HFF-Myc (cell line): ENCODE measurements at places on chromosomes 5 and 9.

DNA sequence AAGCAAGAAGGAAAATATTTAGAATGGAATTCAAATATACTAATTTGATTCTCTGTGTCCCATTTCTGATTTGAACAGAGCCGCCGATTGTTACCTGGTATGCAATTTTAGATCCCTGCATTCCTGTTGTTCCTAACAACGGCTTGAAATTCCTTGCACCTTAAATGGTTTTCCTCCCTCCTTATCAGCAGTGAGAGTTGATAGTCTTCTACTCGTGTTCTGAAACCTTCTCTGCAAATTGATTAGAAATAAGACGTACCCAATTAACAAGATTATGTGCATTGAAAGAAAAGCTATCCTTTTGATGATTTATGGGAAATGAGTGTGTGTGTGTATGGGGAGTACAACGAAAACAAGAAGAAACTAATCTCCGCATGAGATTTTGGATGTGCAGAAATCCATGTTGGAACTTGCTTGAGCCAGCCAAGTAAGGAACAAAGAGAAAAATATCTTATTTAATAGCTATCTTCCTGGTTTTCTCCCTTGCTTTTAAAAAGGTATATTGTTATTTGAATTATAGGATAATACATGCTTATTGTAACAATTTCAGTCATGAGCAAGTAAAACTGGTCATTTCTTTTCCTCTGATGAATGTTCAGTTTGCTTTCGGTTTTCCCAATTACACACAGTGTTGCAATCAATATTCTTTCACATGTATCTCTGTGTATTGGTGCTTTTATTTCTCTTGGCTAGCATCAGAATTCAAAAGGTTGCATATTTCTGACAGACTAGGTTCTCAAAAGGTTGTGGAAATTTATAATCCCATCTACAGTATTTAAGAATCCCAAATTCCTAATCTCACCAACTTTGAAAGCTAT lies 211.1 kb upstream of the ACTBL2 start:
- DNase-seq = no peak

GRCh38 chr9:68493958-68494577 lies 46.6 kb downstream of the TMEM252 start:
- DNase-seq = no peak

DNA sequence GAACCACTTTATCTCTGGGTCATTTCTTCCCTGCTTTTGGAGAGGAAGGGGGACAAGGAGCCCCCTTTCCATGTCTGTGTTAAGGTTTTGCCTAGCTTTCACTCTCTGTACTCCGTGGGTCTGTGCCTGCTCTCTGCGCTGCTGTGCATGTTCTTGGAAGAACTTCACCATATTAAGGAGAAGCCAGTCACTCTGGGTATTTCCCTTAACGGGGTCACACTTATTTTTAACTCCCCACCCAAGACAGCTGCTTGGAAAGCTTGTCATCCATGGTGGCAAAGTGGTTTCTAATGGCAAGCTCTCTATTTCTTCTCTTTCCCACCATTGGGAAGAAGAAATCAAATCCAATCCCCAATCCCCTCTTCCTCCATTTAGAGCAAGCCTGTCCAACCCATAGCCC lies 44.8 kb upstream of the HMHB1 start:
- DNase-seq = no peak

DNA sequence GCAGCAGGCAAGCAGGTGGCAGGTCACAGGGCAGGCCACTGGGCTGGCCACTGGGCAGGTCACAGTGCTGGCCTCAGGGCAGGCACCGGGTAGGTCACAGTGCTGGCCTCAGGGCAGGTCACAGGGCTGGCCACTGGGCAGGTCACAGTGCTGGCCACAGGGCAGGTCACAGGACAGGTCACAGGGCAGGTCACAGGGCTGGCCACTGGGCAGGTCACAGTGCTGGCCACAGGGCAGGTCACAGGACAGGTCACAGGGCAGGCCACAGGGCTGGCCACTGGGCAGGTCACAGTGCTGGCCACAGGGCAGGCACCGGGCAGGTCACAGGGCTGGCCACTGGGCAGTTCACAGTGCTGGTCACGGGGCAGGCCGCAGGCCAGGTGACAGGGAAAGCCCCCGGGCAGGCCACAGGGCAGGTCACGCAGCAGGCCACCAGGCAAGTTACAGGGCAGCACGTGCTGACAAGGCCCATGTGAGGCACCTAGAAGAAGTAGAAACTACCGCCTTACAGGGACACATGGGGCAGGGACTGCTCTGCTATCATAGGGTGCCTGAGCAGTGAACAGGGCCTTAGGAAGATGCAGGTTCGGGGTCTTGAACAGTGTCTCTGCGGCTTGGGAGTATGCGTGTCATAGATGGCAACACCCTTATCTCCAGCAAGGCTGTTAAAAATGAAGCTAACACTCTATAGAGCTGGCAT lies 18.6 kb upstream of the MED10 start:
- DNase-seq = no peak

- DNase-seq = no peak
These were observed 2.0 kb downstream of the MATR3 start for GRCh38 chr5:139295346-139296057.

DNA sequence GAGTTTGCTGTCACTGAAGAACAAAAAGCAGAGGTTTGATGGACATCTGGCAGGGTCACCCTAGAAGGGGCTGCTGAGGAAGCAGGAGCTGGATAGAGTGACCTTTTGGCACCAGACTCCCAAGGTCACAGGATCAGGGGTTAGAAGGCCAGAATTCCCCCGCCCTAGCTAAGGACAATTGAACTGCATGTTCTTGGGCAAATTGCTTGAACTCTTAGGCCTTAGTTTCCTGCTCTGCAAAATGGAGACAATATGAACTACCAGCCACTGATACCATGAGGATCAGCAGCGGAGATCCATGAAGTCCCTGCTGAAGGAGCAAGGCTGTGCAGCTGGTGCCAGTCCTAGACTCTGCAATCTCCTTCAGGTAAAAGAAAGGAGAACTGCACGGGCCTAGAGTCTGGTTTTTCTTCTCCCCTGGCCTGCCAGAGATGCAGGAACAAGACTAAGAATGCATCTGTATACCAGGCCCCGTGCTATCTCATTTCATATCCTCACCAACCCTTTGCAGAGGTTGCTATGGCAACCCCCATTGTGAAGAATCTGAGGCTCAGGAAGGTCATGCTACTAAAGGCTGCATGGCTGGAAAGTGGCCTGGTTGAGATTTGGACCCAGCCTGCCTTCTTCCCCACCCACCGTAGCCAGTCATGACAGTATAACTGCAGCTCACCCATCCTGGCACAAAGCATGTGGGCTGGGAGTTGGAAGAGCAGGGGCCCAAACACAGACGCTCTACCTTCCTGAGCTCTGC lies 33.7 kb downstream of the CAMK2A start:
- DNase-seq = no peak

- no peak for DNase-seq
These were observed 55.3 kb upstream of the SLC30A5 start for GRCh38 chr5:69038539-69038938.

DNA sequence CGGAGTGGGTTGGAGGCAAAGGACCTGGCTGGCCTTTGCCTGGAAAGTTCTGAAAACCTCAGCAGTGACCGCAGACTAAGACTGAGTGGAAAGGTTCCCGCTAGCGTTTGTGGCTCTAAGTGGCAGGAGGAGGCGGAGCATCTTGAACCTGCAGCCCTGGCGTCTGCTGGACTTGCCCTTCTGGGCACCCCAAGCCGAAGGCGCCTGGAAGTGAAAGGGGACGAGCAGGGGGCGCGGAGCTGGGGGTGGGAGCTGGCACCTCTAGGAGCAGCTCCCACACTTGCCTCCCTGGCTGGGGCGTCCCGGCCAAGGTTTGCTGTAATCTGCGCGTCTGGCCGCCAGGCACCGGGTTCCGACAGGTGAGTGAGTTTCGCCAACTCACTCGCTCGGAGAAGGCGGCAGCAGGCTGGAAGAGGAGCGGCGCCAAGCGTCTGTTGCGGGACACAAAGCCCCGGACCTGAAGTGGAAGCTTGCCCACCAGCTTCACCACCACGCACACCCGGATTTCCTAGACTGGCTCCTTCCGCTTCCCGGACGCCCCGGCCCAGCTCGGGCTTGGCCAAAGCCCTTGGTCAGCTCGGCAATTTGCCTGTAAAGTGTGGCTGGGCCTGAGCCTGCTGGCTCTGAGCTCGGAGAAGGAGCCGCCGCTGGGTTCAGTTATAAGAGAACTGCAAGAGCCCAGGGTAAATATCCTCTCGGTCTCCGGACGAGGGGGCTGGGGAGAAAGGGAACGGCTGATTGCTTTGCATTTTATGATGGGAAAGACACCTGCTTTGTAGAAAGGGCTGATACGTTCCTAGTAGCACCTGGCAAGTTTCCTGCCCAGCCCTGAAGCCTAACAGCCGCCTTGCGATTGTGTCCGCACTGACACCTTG lies at the start of gene GNA14:
TSS of gene GNA14 (minus strand) at position 89 of the 875 bp plus-strand sequence. CDS start 529 bp downstream, outside the sequence.
- DNase-seq = no peak

DNA sequence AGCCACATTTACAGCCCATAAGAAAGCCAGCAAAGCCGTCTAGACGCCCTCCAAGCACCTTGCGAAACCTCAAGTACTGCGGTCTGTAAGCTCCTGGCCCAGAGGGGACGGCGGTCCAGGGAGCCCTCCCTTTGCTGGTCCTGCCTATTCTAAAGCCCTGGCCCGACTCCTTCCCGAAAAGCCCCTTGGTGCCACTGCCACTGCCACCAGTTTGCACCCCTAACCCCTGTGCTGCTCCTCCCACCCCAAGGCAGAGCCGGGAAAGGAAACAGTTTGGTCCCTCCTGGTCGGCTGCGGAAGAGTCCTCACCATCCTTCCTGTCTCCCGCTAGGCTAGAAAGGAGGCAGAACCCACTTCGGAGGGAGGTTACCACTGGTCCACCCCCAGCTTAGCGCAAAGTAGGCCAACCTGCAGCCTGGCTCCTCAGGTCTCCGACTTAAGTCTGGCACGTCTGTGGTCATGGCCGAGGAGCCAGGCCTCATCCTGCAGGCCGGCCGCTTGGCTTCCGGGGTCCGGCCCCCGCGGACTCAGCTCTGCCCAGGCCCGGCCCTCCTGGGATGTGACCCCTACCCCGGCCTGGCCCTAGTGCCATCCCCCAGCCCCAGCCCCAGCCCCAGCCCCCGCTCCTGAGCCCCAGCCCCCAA lies 916 bp downstream of the TOR1A start:
- DNase-seq = no peak

- DNase-seq = no peak
These were observed 54.8 kb upstream of the COL15A1 start for GRCh38 chr9:98888801-98889421.

DNA sequence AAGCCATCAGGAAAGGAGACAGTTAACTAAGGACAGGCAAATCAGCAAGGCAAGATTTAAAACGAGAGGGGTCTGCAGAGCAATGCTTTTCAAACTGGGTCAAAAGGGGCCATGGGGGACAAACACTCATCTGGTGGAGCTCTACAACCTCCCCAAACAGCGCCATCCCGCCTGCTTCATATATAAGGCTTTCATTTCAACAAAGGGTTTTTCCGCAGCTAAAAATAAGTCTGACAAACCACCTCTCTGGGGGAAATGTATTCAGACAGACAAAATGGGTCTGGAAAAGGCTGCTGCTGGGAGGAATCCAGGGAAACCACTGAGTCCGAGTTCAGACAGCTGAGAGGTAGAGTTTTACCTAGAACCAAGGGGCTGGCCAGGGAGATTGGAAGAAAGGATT lies 8.3 kb upstream of the SEPTIN8 start:
- no peak for DNase-seq

DNA sequence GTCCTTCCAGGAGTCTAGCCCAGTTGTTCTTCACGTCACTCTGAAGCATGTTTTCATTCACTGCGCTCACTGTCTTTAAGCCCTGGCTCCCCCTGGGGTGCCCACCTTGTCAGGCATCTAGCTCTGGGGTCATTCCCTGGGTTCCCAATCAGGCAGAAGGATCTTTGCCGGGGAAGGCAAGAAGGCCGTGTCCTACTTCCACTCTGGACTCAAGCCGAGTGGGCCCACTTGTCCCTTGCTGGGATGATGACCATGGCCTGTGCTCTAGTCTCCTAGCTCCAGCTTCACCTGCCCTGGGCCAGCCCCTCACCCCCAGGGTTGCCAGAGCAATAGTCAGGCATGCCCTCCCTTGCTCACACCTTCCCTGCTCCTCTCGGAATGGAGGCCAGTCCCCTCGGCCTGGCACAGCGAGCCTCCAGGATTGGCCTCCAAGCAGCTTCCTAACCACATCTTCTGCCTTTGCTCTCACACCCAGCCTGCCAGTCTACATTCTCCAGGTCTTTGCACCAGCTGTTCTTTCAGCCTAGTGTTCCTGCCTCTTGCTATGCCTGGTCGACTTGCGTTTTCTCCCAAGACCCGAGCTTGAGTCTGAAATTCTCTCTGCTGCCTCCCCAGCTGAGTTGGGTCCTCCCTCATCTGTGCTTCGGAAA lies 32.2 kb upstream of the PSD2 start:
- no peak for DNase-seq

DNA sequence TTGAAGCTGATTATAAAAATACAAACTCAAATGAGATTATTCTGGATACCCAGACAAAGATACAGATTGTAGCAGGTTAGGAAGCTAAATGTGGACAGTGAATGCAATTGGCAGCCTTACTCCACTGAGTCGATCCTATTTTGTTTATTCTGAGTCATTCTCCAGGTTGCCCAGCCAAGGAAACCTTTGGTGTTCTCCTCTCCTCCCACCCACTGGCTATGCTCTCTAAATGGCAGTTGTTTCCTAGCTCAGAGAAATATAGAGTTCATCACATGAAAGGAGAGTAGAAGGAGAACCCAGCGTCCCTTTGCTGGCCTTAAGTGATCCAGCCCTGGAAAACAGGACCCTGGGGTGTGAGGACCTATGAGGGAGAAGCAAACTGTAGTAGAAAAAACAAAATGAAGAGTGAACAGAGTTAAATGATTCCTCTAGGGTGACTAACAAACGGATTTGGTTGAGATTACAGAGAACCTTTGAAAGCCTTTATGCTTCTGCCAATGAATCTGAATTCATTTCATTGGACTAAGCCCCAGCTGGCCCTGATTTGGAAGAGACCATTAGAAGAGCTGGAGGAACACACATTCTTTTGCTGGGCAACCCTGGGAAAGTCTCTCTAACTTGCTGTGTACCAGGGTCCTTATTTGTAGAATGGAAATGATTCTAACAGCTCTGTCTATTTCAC lies 95.1 kb downstream of the BRINP1 start:
- no peak for DNase-seq

DNA sequence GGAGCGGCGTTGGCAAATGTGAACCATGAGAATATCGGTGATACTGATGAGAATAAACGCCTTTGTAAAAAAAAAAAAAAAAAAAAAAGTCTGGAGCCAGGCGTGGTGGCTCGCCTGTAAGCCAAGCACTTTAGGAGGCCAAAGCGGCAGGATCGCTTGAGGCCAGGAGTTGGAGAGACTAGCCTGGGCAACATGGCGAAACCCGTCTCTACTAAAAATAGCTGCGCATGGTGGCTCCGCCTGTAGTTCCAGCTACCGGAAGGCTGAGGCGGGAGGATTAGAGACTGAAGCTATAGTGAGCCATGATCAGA lies 425 bp upstream of the NFX1 start:
- no peak for DNase-seq

DNA sequence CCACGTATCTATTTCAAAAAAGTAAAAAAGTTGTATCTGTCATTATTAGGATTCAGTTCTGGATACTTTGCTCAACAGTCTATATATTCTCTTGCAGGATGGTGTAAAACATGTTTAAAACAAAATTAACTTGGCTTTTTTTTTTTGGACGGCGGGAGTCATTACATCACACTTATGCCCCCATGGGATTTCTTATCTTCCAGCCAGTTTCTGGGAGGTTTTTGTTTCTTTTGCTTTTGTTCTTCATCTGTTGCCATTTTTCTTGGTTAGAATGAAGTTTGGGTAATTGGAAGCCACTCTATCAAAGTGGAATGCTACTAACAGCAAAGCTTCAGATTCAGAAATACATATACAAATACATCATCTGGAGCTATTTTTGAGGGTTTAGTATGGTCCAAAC lies 1.8 kb upstream of the STARD4 start:
- no peak for DNase-seq

- no peak for DNase-seq
These were observed 2.6 kb downstream of the CLTB start for GRCh38 chr5:176413709-176414191.

GRCh38 chr9:73515216-73515615 lies 363.6 kb downstream of the ANXA1 start:
- no peak for DNase-seq
